ENCODE measurements at places on chromosomes 2 and 18.

DNA sequence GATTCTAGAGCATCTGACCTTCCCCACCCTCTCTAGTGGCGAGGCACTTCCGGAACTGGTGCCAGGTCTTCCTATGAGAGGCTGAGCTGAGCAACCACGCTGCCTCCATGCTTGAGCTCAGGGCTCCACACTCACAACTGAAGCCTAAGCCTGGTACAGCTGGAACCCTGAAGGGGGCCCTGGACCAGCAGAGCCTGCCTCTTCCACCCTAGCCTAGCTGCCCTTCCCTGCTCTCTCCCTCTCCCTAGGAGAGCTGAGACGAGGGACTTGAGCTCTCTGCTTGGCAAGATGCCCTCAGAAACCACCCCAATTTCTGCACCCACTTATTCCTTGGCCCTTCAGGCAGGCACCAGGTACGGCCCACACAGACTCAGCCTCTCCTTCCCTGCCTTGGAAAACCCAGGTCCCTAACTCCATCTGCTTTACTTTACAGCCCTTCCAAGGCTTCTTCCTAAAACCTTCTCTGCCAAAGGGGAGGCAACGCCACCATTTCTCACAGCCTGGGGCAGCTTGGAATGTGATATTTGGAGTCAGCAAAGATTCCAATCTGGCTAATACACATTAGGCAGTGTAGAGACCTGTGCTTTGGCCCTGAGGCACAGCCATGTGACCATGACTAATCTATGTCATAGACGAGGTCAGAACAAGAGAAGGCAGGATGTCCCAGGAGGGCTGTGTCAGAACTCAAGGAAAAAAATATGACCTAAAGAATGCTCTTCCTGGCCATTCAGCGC, 18.8 kb downstream of the COX7A2L start:
- no peak for DNase-seq

DNA sequence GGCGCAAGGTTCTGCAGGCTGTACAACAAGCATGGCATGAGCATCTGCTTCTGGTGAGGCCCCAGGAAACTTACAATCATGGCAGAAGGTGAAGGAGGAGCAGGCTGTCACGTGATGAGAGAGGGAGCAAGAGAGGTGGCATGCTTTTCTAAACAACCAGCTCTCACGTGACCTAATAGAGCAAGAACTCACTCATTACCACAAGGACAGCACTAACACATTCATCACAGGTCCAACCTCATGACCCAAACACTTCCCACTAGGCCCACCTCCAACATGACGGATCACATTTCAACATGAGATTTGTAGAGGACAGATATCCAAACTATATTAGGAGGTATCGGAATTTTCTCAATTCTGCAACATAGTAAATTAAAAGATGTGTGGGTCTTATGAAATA, 108.8 kb upstream of the DLX2 start:
- DNase-seq: no peak

DNA sequence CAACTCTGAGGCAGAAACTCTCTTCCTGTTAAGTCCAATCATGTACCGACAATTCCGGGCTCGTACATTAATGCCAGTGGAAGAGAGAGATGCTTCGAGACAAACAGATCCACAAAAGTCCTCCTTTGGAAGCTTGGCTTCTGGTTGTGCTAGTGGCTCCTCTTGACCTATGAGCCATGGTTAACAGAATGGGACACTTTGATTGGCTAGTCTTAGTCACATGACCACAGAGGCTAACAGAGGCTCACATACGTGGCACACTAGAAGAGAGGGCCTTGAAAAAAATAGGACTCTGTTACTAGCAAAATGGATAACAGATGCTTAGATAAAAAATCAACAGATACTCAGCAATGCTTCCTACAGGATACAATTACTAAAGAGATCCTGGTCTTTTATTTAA, 1211.9 kb upstream of the GYPC start:
- no peak for DNase-seq

- no peak for DNase-seq
Measured at GRCh38 chr2:159879051-159879604, 81.1 kb upstream of the CD302 start.

DNA sequence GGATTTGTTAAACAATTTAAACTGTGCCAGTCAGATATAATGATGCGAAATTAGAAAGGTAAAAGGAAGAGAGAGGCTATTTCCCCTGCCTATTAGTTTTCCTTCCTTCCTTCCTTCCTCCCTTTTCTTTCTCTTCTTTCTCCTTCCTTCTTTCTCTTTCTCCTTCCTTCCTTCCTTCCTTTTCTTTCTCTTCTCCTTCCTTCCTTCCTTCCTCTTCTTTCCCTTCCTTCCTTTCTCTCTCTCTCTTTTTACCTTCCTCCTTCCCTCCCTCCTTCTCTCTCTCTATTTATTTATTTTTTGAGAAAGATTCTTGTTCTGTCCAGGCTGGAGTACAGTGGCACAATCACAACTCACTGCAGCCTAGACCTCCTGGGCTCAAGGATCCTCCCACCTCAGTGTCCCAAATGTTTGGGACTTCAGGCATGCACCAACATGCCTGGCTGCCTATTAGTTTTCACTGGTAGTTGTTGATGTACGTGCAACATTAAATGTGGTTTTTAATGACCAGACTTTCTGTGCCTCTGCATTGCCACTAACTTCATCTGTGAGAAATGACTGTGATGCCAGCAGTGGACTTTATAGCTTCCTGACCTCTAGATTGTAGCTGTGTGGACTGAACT, 48.7 kb upstream of the NFE2L2 start:
- DNase-seq: no peak

DNA sequence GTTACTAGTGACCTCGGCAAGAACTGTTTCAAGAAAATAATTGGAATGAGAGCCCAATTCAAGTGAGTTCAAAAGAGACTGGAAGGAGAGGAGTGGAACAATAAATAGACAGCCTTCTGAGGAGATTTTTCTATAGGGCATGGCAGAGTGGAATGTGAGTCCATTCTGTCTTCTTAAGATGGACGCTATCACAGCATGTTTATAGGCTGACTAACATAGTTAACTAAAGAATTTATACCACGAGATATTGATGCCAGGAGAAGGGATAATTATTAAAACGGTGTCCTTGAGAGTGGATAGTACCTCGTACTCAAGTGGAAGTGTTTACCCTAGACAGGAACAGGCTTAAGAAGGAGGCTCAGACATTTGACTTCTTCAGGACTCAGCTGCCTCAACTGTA, 143.5 kb upstream of the RBBP8 start:
- no peak for DNase-seq

GRCh38 chr2:83665894-83666293, 793.2 kb downstream of the SUCLG1 start:
- no peak for DNase-seq

DNA sequence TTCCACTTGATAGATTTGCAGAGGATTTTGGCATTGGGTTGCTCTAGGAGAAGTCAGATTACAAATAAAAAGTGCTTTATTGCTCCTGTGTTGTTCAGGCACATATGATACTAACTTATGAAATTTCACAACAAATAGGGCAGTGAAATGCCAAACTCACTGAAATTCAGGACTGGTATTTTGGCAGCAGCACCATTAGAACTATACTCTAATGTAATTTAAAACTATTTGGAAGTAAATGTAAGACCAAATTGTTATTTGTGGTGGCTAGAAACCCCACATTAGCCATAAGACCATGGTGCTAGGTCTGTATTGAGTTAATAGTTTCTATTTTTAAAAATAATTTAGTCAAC, 57.2 kb downstream of the SPTBN1 start:
- no peak for DNase-seq

GRCh38 chr2:48048476-48049171, 142.3 kb upstream of the FBXO11 start:
- DNase-seq: no peak

DNA sequence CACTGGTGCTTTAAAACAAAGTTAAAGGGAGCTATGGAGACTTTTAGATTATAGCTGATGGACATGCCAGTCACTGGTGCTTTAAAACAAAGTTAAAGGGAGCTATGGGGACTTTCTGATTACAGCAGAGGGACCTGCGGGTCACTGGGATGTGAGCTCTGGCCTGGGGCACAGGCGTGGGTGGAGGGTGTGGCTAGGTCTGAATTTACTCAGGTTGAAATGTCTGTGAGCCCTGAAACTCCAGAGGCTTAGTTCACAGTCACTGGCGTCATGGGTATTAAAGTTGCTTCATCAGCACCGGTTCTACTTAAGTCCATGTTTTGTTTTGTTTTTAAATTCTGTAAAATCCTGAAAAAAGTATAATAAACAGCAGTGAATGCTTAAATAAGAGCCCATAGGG, 49.0 kb upstream of the TMEM18 start:
- no peak for DNase-seq

DNA sequence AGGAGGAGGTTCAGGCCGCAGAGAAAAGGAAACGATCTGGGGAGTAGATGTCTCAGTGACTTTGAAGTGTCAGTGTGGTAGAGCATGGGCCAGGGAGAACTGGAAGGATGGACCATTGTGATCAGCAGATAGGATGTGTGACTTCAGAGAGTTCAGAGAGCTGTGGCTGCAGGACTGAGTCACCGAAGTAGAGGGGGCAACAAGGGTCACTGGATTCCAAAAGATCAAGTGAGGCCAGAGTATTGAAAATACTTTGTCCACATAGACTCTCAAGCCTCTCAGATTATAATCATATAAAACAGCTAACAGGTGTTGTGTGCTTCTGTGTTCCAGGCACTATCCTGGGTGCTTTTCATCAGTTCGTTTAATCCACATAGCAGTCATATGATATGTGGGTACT, 99.4 kb downstream of the CRIM1 start:
- no peak for DNase-seq

DNA sequence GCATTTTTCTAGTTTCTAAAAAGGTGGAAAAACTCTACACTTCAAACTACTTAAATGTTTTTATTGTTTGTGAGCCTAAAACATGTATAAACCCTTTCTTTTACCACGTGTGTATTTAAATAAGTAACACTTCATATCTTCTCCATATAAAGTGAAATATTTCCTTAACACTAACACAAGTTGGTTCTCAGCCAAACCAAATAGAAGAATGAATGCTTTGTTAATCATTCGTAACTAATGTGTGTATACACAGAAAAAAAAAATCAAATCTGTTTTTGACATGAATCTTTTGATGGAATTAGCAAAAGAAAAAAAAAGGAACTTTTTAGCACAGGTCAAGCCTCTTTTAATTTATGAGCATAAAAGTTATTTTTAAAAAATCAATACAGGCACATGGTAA, 89.3 kb downstream of the EHBP1 start:
- DNase-seq: no peak

GRCh38 chr2:168939061-168939460, 38.0 kb downstream of the G6PC2 start:
- no peak for DNase-seq

DNA sequence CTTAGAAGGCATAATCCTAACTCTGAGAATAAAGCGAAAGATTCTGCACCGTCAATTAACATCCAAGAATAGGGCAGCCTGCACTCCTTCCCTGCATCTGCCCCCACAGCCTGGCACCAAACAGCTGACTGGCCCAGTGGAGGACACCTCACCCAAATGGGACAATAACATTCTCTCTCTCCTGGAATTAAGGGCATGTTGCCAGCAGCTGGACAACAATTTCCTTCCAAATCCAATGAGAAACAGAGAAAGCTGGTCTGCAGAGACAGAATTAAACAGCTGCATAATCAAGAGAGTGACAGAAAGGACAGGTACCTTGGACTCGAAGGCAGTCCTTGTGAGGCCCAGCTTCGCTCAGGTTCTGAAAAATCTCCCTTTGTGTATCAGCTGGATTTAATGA, 15.0 kb downstream of the COX7A2L start:
- DNase-seq: no peak

- DNase-seq: no peak
Measured at GRCh38 chr2:55861733-55862132, 61.8 kb downstream of the EFEMP1 start.

- DNase-seq: no peak
Measured at GRCh38 chr18:8996771-8997432, 105.6 kb upstream of the NDUFV2 start.

GRCh38 chr2:121360566-121361300, 75.7 kb upstream of the TFCP2L1 start:
- DNase-seq: no peak

DNA sequence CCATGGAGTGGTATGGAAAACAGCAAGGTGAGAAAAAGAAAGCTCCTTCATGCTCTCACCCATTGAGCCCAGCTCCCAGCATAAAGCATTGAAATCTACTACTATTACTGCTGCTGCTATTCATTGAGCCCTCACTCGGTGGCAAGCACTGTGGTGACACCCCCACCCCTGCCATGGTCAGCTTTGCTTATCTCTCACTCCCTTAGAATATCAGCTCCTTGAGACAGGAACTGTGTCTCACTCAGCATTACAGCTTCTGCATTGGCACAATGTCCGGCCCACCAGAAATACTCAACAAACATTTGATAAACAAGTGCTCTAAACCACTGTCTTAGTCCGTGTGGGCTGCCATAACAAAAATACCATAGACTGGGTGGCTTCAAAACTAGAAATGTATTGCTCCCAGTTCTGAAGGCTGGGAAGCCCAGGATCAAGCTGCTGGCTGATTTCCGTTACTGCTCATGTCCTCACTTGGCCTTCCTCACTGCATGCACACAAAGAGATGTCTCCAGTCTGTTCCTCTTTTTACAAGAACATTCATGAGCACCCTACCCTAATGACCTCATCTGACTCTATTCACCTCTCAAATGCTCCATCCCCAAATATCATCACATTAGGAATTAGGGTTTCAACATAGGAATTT, 116.3 kb downstream of the ZBTB7C start:
- DNase-seq: no peak

- DNase-seq: no peak
Measured at GRCh38 chr2:41928526-41928925, 119.3 kb upstream of the PKDCC start.

GRCh38 chr2:187013058-187013457, 164.1 kb upstream of the ZSWIM2 start:
- no peak for DNase-seq

DNA sequence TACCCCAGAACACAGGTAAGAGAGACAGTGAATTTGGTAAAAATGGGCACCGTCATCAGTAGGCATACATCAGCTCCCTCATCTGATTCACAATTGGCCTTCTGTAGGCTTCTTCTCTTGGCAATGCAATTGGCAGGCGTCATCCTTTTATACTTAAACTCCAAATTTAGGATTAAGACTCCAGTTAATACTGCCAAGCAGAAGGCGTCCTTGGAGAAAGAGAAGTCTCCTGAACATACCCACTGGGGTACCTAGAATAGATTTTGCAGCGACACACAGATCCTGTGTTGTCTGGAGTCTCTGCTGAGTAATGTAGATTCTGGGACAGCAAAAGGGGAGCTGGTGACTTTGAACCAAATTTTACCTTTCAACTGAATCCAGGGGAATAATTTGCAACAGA, 592 bp upstream of the METAP1D start:
- DNase-seq: no peak

DNA sequence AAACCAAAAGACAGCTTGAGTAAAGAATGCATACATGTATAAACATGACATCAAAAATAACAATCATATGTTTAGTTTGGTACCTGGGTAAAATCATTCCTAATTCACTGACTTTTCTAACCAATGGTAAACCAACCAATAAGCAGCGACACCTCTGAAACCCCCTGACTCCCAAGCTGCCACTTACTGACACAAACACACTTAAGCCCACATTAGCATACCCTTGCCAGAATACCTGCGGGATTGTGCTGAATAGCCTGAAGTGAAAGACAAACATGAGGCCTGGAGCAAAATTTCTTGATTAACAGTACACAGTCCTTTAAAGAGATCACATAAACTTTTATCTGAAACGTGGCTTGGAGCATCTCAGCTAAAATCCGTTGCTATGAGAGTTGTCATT, 902.9 kb downstream of the TMEM182 start:
- DNase-seq: no peak

GRCh38 chr2:169007941-169008340, 23.2 kb downstream of the ABCB11 start:
- DNase-seq: no peak
